ENCODE measurements at places on chromosomes 7 and 10.

- DNase-seq, result no peak
These were observed 101.3 kb downstream of the COL28A1 start for GRCh38 chr7:7434329-7434728.

DNA sequence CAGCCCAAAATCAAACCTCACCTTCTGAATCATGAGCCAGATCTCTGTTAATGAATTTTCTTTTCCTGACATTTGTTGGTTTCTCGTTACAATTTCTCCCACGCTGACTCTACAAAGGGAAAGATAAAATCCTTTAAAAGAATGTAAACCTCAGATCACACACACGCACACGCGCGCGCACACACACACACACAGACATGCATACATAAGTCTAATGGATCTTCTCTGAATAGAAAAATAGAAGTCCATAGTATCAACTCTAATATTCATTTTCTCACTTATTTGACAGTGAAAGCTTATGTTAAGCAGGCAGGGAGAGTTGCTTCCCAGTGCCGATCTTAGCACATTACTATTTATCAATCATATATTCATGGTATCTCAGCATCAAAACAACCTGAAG, 1.4 kb downstream of the ETV1 start:
- DNase-seq, result no peak

GRCh38 chr7:47422611-47423010, 159.3 kb downstream of the TNS3 start:
- DNase-seq, result no peak

DNA sequence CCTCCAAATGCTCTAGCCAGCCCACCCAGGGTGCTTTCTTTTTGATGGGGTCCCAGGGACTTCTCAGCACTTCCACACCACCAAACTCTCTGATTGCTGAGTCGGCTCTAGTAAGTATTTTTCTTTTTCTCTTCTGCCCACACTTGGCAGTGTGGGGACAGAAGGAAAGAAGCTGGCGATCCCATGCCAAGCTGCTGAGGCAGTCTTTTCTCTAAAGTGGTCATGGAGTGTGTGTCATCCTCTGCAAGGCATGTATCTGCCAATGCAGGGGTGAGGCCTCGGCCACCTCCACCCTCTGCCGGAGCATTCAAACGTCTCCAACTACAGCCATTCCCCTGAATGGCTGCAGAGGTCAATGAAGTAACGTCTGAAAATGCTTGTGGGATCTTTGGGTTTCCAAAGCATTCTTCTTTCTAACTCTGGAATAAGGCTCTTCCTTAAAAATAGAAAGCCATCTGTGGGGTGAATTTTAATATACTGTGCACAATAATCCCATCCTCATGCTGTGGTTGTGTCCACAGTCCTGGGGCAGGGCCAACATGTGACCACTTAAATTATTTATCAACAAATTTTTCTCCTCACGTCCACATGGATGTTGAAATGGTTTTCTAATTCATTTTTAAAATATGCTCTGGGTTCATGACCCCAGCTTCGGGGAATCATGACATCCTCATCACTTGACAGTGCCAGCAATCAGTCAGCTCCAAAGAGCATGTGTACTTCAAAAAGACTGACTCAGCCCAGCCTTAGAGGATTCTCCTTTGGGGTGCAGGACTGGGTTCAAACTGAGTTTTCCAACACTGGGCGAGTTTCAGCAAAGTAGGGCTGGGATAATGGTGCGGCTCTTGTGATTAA, 171.3 kb upstream of the ITGB1 start:
- no peak for DNase-seq

- no peak for DNase-seq
These were observed 20.2 kb downstream of the WIPF3 start for GRCh38 chr7:29826530-29826822.

- peak; percentile 51 for DNase-seq
These were observed 250.2 kb downstream of the ELFN1 start for GRCh38 chr7:1920266-1920681.

DNA sequence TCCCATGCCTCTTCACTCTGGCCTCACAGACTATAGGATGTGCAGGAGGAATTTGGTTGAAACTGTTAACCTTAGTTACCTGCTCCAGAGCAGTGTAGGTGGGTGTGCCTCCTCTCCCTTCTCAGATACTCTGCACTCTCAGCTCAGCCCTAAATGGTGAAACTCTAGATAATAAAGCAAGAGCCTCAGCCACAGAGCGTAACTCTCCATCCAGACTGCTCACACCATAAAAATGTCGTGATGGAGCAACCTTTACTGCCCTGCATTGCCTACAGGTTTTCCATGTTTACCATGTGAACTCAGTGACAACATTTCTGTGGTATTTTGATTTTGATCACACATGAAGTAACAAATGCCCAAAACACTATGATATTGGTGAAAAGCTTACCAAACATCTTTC, 227.7 kb downstream of the CREB5 start:
- DNase-seq, result no peak

DNA sequence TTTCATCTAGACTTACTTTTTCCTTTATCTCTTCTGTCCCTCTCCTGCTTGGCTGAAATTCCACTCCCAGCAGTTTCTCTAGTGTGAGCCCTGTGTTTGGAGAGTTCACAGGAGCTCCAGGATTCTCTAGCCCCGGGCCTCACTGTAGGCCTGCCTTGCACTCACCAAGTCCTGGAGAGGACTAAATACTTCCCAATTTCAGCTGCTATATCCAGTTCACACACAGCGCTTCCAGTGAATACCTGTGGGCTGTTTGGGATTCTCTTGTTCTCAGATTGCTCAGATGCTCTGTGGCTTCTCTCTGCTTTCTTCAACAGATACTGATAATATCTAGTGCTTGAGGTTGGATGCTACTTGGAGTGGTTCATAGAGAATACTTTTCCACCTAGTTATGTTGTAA, 46.0 kb downstream of the MINPP1 start:
- no peak for DNase-seq

DNA sequence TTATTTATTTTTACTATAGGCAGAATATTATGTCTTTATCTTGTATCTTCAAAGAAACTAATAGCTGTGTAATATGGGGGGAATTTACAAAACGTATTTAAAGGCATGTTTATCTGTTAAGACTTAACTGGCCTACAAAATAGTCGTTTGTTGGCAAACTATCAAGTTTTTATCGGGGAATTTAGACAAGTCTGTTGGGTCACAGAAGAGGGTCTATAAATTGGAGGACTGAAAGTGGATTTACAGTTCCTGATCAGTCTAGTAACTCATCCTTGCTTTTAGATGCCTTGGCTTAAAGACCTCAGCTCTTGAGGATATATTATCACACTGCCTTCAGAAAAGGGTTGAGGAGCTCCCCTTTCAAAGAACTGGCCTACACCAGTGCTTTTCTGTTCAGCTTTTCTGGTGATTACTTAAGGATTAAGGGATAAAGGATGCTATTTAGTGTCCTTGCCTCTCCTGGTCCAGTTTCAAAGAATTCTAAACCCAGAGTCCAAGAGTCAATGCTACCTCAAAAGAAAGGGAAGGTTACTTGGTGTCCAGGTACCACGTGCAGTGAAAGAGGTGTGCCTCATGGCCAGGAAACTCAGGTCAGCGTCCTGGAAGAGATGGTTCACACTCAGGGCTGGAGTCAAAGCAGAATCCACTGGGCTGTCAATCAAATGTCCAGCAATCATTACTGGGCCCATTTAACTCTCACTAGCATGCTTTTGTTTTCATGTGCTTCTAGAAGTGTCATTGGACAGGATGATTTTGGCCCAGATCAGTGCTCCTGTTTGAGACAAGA, 42.9 kb upstream of the ABI1 start:
- DNase-seq, result no peak

DNA sequence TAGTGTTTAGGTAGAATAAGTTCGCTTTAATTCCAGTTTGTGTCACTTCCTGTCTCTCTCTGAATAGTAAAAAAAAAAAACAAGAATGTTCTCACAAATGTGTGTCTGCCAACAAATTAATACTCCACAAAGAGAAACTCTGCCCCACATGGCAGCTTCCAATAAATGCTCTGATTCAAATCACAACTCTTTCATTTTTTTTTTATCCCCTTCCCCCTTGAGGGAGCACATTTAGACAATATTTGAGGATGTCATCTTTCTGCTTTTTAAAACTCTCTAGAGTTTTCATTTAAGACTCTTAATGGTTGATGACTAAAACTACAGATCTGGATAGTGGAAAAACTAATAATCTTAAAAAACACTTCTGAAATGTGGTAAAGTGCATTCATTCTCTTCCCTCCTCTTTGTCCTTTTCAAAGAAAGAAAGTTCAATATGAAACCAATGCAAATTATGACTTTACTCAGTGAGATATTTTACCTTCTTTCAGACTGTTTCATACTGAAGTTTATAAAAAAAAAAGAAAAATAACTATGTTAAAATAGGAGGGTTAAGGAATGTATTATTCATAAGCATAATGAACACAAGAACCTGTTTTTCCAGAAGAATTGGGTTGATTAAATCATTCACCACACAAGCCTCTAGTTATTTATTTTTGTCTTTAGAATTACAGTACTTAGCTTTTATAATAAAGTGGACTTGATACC, 42.3 kb downstream of the ARID5B start:
- no peak for DNase-seq

- no peak for DNase-seq
These were observed 41.4 kb downstream of the GRID1 start for GRCh38 chr10:86325158-86325557.

DNA sequence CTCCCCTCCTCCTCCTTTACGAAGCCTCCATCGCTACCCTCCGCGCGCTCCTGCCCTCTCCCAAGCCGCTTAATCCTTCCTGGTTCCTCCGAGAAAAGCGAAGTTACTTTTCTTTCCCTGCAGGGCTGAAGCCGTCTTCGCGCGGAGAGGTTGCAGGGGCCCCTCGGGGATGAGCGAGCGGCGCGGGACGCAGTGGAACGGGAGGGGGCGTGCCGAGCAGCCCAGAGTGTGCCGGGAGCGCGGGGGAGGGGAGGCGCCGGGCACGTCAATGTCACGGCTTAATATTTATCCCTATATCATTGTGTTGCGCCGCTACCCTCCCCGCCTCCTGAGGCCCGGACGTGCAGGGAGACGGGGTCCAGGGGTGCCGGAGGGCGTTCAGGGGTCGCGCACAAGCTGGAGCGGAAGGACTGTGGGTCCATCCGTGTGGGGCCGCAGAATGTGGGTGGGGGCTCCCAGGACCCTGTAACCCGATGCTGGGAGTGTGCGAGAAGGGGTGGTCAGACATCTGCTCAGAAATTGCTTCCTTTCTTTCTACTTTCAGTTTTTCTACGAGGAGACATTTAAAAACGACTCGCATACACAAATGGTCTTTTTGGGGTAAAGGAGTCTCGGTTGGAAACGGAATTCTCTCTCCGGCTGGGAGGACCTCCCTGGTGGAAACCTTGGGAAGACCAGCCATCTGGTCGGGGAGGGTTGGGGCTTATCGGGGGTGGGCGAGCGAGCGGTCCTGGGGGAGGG, 2.4 kb downstream of the CDK6 start:
- peak; percentile 84 for DNase-seq

GRCh38 chr7:29349362-29349761, 154.8 kb downstream of the CHN2 start:
- DNase-seq, result no peak

- DNase-seq, result no peak
These were observed 44.3 kb upstream of the CABCOCO1 start for GRCh38 chr10:61618388-61618961.

- DNase-seq, result no peak
These were observed 48.7 kb downstream of the STK17A start for GRCh38 chr7:43631559-43631958.

DNA sequence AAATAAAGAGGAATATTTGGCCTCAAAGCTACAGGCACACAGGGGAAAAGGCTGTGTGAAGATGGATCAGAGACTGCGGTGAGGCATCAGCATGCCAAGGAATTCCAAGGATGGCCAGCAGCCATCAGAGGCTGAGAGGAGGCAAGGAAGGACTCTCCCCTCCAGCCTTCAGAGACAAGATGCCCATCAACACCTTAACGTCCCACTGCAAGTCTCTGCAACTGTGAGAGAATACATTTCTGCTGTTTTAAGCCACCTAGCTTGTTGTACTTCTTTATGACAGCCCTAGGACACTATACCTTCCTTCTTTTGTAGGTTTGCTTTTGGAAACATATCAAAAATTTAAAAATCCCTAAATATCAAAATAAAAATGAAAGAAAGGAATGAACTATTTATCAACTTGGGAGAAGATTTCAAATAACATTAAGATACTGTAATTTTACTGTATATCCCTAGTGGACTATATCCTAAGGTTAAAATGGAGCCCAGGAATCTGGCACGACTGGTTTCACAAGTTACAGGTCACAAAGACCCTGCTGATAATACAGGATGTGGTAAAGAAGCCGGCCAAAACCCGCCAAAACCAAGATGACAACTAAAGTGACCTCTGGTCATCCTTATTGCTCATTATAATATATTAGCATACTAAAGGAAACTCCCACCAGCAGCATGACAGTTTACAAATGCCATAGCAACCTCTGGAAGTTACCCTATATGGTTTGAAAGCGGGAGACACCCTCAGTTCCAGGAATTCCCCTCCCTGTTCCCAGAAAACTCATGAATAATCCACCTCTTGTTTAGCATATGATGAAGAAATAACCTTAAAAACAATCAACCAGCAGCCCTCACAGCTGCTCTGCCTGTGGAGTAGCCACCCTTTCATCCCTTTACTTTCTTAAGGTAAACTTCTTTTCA, 185.2 kb downstream of the AVL9 start:
- DNase-seq, result no peak

DNA sequence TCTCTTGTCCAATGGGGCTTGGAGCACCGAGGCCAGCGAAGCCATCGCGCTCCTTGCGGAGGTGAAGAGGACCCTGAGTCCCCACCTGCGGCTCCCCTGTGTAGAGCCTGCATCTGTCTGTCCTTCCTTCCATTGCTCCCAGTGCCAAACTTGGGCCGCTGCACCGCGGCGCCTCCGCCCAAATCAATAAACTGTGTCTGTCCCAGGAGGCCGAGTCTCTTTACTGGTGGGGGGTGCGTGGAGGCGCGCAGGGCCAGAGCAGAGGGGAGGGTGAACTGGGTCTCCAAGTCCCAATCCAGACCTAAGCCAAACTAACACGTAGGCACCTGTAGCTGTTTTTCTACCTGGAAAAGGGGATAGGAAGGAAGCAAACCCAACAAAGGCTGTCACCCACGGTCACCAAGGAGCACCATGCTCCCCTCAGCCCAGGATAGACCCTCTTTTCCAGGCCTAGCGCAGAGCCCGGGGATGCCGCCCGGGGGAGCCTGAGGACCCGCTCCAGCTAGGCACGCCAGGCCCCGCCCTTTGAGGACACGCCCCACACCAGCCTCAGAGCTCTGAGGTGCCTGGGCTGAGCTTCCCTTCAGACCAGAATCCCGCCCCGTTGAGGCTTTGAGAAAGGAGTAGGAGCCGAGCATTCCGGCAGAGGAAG, 1.2 kb upstream of the CHAT start:
- DNase-seq, result no peak

GRCh38 chr7:127628445-127628844, 10.5 kb upstream of the PAX4 start:
- no peak for DNase-seq

DNA sequence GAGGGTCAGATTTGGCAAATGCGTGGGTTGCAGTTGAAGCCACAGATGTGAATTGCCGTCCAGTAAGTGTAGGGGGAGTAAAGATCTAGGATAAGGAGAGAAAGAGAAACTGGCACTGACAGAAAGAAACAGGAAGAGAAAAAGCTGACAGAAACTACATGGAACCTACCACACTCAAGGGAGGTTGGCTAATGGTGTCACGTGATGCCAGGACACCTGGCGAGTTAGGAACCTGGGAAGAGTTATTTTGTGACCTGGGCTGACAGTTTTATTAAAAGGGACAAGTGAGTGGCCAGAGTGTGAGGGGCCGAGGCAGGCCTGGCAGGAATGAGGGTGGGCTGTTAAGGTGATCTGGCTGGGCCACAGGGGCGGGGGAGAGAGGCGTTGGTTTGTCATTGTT, 188.7 kb downstream of the ADARB2 start:
- DNase-seq, result no peak

- no peak for DNase-seq
These were observed 304.6 kb downstream of the PRPF18 start for GRCh38 chr10:13891128-13892000.

GRCh38 chr7:87413951-87414793, 61.3 kb downstream of the ABCB4 start:
- no peak for DNase-seq

Measured in activated CD4-positive, alpha-beta memory T cell treated with anti-CD3 and anti-CD28 coated beads, Interleukin-2, amount 10 ng/mL, durations not matched to agents 7 days and 5 days (primary cell).